ENCODE measurements at places on chromosomes 13 and 19. TPM values are rescaled to one million over a fixed set of nuclear protein-coding genes. Genes with fewer than 3 reads are reported as not detected.

Gene ZNF345
- total RNA-seq = 1.6 TPM

Gene C19orf85
- total RNA-seq = not detected

Gene GFY
- not detected for total RNA-seq

Gene PLIN4
- total RNA-seq = 4.4 TPM

Gene PGLYRP2
- total RNA-seq = not detected

Gene PTGER1
- 1.5 TPM for total RNA-seq

Gene IGFL1
- not detected for total RNA-seq

Gene COL5A3
- 0.51 TPM for total RNA-seq

Gene FUT3
- 40.8 TPM for total RNA-seq

Gene MYBPC2
- total RNA-seq = not detected

Gene LYPD4
- not detected for total RNA-seq

Gene KLF1
- not detected for total RNA-seq

Gene RRAS
- 44.4 TPM for total RNA-seq

Gene SWSAP1
- total RNA-seq = 0.53 TPM

Gene SMIM24
- total RNA-seq = not detected

Gene CDX2
- not detected for total RNA-seq

Gene LILRB4
- not detected for total RNA-seq

Gene SHISA7
- not detected for total RNA-seq

Gene ZNF790
- total RNA-seq = 9.7 TPM

Gene MATK
- not detected for total RNA-seq

Gene ZNF835
- total RNA-seq = under 0.01 TPM

Gene CYP4F8
- not detected for total RNA-seq

Gene RXFP2
- total RNA-seq = not detected

Gene MAST1
- 0.38 TPM for total RNA-seq

Gene DPF1
- 0.13 TPM for total RNA-seq

Gene RGL3
- total RNA-seq = 0.26 TPM

Gene SPART
- 62.1 TPM for total RNA-seq

Gene EDNRB
- not detected for total RNA-seq

Gene UPK1A
- total RNA-seq = 0.38 TPM

Gene GARRE1
- 6.1 TPM for total RNA-seq

Gene CGB5
- total RNA-seq = 0.26 TPM

Gene HSPBP1
- total RNA-seq = 37.1 TPM

Gene FUZ
- 13.2 TPM for total RNA-seq

Gene GIPC3
- not detected for total RNA-seq

Gene SLC27A5
- total RNA-seq = 28.8 TPM

Gene TMC4
- 23.2 TPM for total RNA-seq

Gene GPR4
- not detected for total RNA-seq

Gene SIGLEC12
- total RNA-seq = not detected

Gene GPC5
- total RNA-seq = under 0.01 TPM

Gene ANKLE1
- total RNA-seq = 0.38 TPM

Gene ADGRE3
- total RNA-seq = not detected

Gene ELOF1
- total RNA-seq = 20.3 TPM

Gene IZUMO4
- total RNA-seq = 5.9 TPM

Gene MAP4K1
- total RNA-seq = not detected

Gene CADM4
- total RNA-seq = 13.4 TPM

Gene ZNF792
- 1.8 TPM for total RNA-seq

Gene ELL
- 9.7 TPM for total RNA-seq

Data from bronchial epithelial cell (primary cell).